ENCODE measurements at places on chromosomes 2 and 18. TPM values are rescaled to one million over a fixed set of nuclear protein-coding genes. Genes with fewer than 3 reads are reported as not detected.

CNRIP1 gene
- 5.4 TPM for total RNA-seq

PLCD4 gene
- 0.68 TPM for total RNA-seq

STARD7 gene
- 138 TPM for total RNA-seq

DNA sequence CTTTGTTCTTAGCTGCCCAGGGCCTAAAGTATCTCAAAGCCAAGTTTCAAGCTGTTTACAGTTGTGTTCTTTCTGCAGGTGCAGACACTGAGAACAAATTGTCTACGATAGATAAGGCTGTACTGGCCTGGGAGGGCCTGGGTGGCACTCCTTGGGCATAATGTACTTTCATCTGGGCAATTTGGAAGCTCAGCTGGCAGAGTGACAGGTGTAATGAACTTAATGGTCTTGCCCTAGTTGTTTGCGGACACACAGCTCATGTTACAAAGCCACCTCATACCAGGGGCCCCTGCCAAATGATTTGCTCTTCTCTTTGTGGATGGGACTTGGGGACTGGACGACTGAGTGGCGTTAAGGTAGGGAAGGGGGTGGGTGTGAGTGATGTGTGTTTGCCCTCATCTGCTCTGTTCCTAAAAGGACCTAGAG lies 4.3 kb downstream of the LDLRAD4 start:
- DNase-seq = no peak

SERPINB13 gene
- not detected for total RNA-seq

DNA sequence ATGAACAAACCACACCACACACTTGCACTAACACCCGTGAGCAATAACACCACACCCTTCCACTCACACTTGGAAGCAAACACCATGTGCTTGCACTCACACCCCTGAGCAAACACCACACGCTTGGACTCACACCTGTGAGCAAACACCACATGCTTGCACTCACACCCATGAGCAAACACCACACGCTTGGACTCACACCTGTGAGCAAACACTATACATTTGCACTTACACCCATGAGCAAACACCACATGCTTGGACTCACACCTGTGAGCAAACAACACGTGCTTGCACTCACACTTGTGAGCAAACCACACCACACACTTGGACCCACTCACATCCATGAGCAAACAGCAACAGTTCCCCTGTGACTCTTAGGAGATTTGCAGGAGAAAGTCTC lies 24.4 kb downstream of the SNTG2 start:
- no peak for DNase-seq

DNA sequence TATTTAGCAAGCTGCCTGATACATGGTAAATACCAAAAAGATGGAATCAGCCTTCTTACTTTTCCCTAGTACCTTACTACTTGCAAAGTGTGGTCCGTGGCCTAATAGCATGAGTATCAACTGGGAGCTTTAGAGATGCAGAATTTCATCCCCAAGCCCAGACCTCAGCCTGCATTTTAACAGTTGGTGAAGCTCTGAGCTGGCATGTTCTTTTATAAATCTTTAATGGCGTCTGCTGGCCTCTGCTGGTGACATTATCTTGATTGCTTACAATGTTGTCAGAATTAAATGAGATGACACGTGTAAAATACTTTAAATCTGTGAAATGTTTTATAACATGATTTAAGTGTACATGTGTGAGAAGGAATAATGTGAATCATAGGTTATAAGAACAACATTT lies 115.1 kb upstream of the NOSTRIN start:
- no peak for DNase-seq

- DNase-seq = no peak
Measured at GRCh38 chr2:191188550-191189093, 37.8 kb upstream of the STAT4 start.

DNA sequence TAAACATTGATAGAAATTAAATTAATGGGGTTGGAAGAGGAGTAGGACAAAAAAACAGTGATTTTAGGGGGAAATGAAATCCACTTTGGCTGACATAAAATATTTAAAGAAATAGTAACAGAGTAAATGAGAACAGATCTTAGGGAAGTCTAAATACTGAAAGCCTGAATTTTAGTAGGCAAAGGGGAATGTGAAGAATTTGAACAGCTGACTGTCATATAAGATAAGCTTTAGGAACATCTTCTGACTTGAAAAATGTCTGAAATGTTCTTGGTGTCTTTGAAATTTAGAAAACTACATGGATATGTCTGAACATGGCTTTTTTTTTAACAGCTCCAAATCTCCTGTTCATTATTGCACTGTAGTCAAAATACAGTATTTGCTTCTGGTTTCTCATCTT lies 150.3 kb downstream of the CALCRL start:
- DNase-seq = no peak

PXDN gene
- total RNA-seq = 18.5 TPM

LHCGR gene
- total RNA-seq = not detected

- DNase-seq = no peak
Measured at GRCh38 chr2:69685321-69686048, 41.9 kb upstream of the AAK1 start.

GRCh38 chr2:200379481-200380090 lies 73.1 kb downstream of the SPATS2L start:
- DNase-seq = no peak

DNA sequence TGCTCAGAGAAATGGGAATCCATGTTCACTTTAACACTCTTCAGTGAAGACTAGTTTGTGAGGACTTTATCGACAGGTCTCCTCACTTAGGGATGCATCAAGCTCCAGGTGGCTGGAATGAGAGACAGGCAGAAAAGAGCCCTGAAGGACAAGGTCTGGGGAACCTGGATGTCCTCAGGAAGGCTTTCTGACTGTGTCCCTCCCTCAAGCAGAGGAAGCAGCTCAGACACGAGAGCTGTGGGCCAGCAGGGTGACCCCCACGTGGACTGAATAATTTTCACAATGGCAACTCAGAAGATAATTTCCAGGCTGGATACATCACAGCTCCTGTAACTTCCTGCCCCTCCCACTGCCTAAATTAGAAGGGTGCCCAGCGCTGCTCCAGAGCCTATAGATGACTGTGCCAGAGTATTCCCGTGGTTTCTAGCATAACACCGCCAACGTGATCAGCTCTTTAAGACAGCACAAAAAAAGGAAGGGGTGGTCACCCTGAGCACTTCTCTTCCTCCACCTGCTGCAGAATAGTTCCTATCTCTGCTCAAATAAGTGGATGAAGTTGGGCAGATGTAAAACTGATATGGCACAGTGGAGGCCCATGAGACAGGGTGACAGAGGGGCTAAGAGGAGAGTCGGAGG lies 25.7 kb upstream of the NCK2 start:
- DNase-seq = no peak

GRCh38 chr2:172200495-172201085 lies 97.9 kb upstream of the DLX2 start:
- DNase-seq = no peak

RAD51AP2 gene
- 0.13 TPM for total RNA-seq

OR6B2 gene
- total RNA-seq = not detected

- no peak for DNase-seq
Measured at GRCh38 chr2:16686641-16687040, 21.0 kb upstream of the CYRIA start.

DLX1 gene
- not detected for total RNA-seq

GRCh38 chr2:113114224-113114945 lies 13.0 kb upstream of the IL1RN start:
- DNase-seq = no peak

GRCh38 chr2:240302041-240302440 lies 133.4 kb upstream of the GPC1 start:
- DNase-seq = no peak

DNA sequence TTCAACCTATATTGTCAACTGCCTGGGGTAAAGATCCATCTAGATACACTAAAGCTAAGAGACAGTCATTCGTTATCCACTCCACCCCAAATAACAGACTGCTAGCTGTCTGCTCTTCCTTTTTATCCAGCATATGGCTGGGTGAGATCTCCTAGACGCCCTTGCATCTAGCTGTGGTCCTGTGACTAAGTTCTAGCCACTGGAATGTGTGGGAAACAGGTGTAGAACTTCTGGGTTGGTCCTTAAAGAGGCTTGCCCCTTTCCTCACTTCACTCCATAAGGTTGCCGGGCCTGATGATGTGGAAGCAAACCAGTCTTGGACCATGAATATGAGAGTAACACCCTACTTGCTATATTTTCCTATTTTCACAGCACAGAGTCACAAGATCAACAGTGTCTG lies 3.2 kb downstream of the COA5 start:
- DNase-seq = no peak

ONECUT2 gene
- total RNA-seq = 0.23 TPM

DNA sequence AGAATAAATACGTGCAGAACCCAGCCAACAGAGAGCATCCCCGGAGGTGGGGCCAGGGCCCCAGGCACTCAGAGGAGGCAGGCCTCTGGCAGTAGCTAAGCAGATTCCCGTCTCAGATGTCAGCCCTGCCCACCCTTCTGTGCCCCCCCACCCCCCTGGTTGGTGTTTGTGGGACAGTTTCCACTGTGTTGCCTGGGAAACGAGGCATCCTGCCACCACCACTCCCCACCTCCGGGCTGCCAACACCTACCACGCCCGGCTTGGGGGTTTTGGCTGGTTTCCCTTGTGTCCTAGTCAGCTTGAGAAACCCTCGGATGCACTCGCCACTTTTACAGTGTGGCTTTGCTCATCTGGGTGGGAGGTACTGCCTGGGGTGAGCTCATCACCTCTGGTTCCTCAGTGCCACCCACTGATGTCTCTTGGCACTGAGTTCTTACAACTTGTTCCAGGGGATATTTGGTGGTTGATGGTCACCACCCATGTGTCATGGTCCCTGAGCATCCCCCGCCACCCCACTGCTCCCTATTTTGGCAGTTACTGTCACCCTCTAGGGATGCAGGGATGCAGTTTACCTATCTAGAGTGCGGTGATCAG lies 72.4 kb upstream of the YWHAQ start:
- DNase-seq = no peak

DNA sequence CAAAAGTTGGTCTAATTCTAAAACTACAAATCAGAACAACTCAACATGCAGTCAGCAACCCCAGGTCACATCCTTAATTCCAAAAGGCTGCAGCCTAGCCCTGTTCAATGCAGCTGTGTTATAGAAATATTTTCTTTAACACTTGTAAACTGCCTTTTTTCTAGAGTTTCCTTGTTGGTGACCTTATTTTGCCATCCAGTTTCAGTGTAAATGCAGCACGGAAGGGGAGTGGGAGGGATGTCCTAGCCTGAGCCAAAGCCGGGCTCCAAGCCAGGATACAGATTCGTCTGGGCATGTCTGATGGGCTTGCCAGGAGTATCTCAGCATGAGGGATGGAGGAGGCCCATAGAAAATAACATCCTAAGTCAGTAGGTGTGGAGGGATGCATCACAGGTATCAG lies 17.7 kb upstream of the SP3 start:
- DNase-seq = peak; percentile 44

KIAA2012 gene
- total RNA-seq = not detected

MC2R gene
- total RNA-seq = not detected

DNA sequence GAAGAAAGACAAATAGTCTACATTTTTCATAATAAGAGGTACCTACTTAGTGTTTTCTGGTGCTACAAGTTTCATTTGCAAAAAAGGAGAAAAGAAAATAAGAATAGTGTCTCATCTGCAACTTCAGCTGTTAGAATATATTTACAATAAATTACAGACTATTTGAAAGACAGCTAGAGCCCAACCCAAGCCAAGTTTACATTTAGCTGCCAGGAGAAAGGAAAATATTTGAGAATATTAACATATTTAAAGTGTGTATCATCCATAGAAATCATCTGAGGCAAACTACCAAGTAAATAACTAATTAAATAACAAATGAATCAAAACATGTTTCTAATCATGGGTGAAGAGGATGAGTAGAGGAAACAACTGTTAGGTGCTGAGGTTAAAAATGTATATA lies 209.2 kb upstream of the ZSWIM2 start:
- no peak for DNase-seq

GRCh38 chr2:202035941-202036372 lies 2.3 kb downstream of the FZD7 start:
- peak; percentile 22 for DNase-seq

ARHGEF33 gene
- 0.42 TPM for total RNA-seq

- DNase-seq = peak; percentile 37
Measured at GRCh38 chr2:111898703-111899514, 502 bp downstream of the MERTK start.

DNA sequence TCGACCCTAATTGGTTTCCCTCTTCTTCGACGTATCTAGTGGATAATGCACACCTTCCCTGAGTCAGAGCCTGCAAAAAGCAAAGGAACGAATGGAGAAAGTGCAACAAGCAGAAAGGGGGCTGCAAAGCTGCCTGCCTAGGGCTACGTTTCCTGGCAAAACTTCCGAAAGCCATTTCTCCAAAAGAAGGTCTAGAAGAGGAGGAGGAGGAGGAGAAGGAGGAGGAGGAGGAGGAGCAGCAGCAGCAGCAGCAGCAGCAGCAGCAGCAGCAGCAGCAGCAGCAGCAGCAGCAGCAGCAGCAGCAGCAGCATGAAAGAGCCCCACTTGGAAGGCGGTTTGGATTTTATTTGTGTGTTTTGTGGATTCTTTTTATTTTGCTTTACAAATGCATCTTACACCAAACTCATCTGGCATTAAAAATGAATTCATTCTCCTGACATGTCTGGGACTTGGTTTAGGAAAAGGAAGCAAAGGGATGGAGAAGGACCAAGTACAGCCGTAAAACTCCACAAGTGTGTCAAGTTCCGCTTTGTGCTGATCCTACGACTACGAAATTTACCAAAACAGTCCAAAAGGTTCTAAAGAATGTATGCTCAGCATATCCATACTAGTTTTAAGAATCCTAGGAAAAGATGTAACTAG lies 2.0 kb downstream of the TCF4 start:
- DNase-seq = no peak

MYCN gene
- 0.30 TPM for total RNA-seq

MYO5B gene
- 2.3 TPM for total RNA-seq

DNA sequence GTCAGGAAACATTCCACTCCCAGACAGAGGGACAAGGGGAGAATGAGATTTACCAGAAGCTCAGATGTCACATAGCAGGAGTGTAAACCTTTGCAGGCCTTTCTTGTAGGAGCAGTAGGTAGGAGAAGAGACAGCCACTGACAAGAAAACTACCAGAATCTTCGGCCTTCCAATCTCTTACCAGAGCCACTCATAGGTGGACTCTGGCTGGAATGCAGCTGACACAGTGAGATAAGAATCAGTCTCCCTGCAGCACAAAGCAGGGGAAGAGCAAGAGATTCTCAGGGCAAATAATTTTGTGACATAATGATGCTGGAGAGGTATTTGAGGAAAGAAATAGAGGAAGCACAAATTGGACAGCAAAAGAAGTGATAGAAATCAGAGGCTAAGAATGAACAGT lies 1534.5 kb downstream of the DPP10 start:
- no peak for DNase-seq

CD226 gene
- total RNA-seq = 1.1 TPM

DCC gene
- total RNA-seq = not detected

DNA sequence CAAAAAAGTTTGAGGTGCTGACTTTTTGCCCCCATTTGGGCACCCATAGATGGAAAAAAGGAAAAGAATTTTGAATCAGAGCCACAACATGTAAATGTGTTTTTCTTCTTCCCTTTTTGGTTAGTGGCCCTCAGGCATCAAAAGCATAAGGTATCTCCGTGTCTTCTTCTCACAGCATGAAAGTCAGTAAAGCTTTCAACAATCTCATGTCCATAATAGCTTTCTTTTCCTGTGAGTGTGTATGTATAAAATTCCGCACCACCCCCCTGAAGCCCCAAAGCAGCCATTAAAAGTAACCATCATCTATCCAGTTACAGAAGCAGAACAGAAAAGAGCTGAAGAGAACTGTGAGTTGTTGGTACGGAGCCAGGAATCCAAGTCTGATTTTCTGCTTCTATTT lies 1539.7 kb upstream of the ACVR2A start:
- no peak for DNase-seq

- no peak for DNase-seq
Measured at GRCh38 chr2:29108225-29108624, 7.0 kb upstream of the CLIP4 start.

RFX8 gene
- total RNA-seq = not detected

GRCh38 chr18:5951515-5952091 lies 56.3 kb upstream of the TMEM200C start:
- DNase-seq = no peak
